ENCODE measurements at places on chromosomes 6 and 20.

DNA sequence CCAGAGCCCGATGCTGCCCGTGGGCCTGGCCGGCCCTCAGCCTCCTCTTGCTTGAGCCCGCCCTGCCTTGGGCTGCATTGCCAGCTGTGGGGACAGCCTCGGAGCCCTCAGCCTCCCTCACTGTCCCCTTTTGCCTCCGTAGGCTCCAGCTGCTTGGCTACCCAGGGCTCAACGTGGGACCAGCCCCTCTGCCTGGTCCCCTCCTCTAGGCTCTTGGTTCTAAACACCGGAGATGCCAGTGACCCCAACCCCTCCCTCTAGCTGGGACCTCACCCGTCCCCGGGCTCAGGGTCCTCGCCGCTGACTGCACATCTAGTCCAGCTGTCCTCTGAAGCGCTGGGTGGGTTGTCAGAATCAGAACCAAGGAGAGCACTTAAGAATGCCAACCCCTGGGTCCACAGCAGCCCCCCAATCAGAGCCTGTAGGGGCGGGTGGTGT, 345.2 kb downstream of the ZFAND3 start:
- no peak for DNase-seq

DNA sequence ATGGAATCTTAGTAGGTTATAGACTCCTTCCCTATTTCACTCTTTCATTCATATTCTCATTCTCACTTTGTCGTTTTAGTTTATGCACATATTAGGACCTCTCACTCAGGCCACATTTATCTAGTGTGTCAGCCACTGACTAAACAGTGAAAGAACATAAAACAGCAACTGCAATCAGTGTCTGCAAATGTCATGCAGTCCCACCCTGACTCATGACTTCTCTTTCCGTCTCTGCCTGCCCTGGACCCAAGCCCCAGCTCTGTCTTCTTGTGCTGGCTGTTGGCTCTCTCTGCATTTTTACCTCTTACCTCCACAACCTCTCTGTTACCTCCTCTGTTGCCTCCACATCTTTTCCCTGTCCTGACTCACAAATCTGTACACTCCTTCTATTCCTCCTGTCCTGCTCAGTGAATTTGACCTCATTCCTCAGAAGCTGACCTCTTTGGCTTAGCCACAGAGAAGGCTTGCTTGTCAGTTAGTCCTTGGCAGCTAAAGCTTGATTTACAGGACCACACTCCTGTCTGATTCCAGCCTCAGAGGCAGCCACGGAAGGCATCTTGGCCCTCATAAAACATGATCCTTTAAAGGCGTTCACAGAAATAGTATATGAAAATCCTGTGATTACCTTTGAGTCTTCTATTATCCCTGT, 247.6 kb downstream of the PKHD1 start:
- no peak for DNase-seq

GRCh38 chr6:6790891-6791290, 202.4 kb downstream of the LY86 start:
- no peak for DNase-seq

GRCh38 chr20:42697962-42698361, 491.7 kb downstream of the PTPRT start:
- DNase-seq: no peak

- DNase-seq: no peak
Measured at GRCh38 chr20:44137266-44137801, 49.7 kb downstream of the JPH2 start.

GRCh38 chr20:17304774-17305173, 77.9 kb downstream of the PCSK2 start:
- no peak for DNase-seq

- DNase-seq: no peak
Measured at GRCh38 chr6:95742767-95743289, 165.5 kb downstream of the MANEA start.

DNA sequence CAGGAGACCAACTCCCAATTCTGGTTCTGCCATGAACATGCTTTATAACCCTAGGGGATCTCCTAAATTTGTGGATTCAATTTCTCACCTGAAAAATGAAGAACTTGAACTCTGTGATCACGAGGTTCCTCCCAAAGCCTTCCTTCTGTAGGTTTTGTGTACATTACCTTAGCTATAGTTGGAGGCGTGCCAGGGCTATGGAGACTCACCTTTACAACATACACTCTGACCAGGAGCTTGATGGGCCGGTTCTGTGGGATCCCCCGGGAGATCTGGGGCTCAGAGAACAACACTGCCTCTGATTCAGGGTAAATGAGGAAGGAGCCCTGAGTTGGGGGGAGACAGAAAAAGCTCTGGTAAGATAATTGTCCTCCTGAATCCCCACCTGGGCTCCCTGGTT, 34.1 kb downstream of the ERGIC3 start:
- no peak for DNase-seq

GRCh38 chr6:10205892-10206291, 209.0 kb downstream of the TFAP2A start:
- DNase-seq: no peak

GRCh38 chr6:32950010-32950409, 2.9 kb downstream of the HLA-DMA start:
- no peak for DNase-seq

DNA sequence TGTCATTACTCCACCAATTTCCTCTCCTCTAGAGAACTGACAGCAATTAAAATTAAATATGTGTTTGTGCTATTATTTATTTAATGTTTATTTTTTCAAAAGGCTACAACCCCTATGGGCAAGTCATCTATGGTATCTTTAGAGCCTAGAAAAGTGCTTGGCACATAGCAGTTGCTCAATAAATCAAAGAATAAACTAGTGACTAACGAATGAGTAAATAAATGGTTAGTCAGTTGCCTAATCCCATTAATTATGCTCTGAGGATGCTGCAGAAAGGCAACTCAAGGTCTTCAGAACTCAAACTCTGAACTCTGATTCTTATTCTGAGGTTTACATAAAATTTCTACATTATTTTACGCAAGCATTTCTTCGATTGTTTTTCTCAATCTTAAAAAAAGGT, 193.0 kb upstream of the TSHZ2 start:
- DNase-seq: no peak

- DNase-seq: no peak
Measured at GRCh38 chr20:13915284-13915683, 75.1 kb downstream of the SEL1L2 start.

GRCh38 chr6:19452495-19452894, 384.7 kb upstream of the ID4 start:
- no peak for DNase-seq

GRCh38 chr6:29627755-29628418, 5.1 kb downstream of the GABBR1 start:
- peak; percentile 53 for DNase-seq

- no peak for DNase-seq
Measured at GRCh38 chr6:63516186-63516944, 55.9 kb upstream of the LOC128125822 start.

GRCh38 chr6:157266274-157267101, 56.8 kb downstream of the TMEM242 start:
- no peak for DNase-seq

DNA sequence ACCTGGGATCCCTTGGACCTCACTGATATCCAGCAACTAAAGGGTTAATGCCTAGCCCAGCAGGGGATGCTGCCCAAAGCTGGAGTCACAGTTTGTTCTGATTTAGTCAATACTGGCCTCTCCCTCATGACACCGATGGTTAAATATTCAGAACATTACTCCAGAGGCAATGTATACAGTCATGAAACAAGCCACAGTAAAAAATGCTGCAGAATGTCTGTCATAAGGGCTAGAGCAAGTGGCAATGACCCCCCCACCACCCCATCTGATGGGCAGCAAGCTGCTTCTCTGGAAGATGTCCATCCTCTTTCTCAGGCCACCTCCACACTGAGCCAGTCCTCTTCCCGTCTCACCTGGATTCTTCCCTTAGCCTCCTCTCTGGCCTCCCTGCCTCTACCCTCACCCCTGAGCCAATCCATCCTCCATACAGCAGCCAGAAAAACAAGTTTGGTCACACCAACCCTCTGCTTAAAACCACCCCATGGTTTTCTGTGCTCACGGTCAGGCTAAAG, 99.0 kb upstream of the KCNG1 start:
- no peak for DNase-seq

DNA sequence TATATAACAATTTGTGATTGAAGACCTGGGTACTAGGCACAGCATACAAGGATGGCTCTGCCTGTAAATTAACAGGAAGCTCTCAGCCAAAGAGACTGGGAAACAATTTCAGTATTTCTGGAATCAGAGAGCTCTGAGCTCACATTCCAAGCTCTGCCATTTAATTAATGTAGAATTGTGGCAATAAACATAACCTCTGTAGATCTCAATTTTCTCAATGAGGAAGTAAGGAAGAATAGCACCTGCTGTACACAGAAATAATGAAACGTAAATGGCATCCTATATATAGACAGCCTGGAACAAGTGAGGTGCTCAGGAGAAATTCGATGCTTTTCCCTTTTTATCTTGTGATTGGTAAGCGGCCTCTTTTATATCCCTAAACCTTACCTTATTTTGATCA, 538.5 kb upstream of the JAG1 start:
- DNase-seq: no peak

GRCh38 chr6:26330859-26331217, 34.2 kb upstream of the BTN3A2 start:
- DNase-seq: no peak

- DNase-seq: no peak
Measured at GRCh38 chr6:117601811-117602150, 530 bp downstream of the GOPC start.

- DNase-seq: no peak
Measured at GRCh38 chr6:142886431-142887170, 58.4 kb downstream of the HIVEP2 start.

DNA sequence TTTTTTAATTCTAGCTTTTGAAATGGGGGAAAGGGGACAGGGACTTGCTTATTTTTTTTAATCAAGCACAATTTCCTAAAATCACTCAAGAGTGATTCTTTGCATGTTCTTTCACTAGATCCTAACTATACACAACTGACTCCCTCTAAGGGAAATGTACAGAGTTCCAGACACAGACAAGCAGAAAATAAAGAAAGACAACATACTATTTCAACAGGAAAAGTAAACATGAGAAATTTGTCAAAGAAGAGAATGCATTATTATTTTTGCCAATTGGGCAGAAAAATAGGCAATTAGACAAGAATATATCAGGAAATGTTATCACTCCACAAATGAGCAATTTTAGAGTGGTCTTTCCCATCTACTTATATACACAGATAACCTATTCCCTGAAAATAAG, 128.2 kb downstream of the RNGTT start:
- DNase-seq: no peak

GRCh38 chr6:154261688-154262397, 94.8 kb downstream of the IPCEF1 start:
- DNase-seq: no peak

- no peak for DNase-seq
Measured at GRCh38 chr6:14670806-14671205, 553.2 kb downstream of the CD83 start.

- DNase-seq: no peak
Measured at GRCh38 chr6:106247733-106248132, 77.8 kb downstream of the ATG5 start.

DNA sequence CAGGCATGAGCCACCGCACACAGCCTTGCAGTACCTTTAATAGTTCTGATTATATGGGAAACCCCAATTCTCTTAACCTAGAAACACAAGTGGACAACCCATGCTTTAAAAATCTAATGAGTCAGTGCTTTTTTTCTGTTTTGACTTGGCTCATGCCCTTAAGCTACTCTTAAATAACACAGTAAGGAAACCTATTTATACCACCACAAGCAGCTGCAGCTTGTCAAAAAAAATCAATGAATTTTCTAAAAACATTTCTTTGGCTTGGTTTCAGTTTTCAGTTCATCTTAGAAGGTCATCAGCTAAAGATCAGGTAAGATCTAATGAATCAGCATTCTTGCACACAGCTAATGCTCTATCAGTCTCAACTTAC, 124.1 kb upstream of the DST start:
- DNase-seq: no peak

- DNase-seq: no peak
Measured at GRCh38 chr6:31792761-31793171, 2.8 kb downstream of the VARS1 start.

- DNase-seq: no peak
Measured at GRCh38 chr6:143111443-143111842, 50.8 kb downstream of the AIG1 start.

DNA sequence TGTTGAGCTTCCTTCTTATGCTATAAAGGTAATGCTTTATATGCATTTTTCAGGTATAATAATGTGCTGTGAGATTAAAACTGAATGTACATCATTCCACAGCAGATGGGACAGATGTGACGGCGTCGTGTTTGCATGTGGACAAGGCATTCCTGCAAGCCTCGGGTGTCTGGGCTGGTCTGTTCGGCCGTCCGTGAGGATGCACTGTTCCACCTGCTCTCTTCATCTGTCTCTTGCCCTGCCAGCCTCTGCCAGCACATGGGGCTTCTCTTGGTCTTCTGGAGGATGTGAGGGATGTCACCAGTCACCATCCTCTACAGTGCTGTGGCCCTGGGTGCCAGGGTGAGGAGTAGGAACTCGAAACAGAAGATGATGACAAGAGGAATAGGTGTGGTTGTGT, 223.2 kb downstream of the ERMARD start:
- DNase-seq: no peak

DNA sequence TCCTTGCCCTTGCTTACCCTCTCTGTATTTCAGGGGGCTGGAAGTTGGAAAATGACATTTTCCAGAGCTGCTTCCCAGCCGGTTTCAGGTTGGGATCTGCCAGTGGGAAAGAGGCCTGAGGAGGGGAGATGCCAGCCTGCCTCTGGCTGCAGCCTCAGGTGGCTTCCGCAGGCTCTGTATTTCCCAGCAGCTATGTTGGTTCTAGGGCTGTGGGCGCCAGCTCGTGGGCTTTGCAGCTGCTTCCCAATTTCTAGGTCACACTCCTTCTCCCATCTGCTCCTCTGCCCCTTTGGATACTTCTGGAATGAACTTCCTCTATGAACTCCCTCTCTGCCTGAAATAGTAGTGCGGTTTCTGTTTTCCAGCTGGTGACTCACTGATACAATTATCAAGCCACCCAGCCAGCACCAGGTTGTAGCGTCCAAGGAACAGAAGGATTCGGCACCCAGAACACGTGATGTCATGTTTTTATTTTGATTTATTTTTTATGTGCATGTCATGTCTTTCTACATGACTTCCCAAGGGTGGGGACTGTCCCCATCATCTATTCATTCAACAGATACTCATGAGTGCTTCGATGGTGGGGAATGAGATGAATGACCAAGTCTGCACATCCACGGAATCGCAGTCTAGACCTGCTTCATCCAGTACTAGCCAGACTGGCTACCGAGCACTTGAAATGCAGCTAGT, 38.0 kb downstream of the TGM2 start:
- no peak for DNase-seq

DNA sequence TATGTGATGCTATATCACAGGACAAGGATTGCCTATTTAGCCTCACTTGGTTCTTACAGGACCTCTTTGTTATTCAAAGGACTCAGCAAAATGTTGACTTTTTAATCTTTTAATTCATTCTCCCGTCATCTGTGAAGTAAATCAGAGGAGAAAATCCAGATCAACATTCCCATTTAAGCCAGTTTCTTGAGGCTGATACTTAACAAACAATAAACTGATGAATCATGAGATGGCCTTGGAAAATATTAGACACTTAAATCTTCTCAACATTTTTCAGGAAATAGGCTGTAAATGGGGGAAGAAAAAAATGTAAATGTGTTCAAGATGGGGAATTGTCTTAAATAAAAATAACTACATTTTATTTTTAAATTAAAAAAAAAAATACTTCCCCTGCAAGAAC, 55.9 kb upstream of the UBR2 start:
- DNase-seq: peak; percentile 19
